ENCODE measurements at places on chromosomes 1 and 21. TPM values are rescaled to one million over a fixed set of nuclear protein-coding genes. Genes with fewer than 3 reads are reported as not detected.
A peak's percentile ranks its signal among the peaks of the same experiment; 100 is the strongest.

HCRTR1 gene
- not detected for total RNA-seq

RGS18 gene
- not detected for total RNA-seq

ZFP69 gene
- 8.4 TPM for total RNA-seq

PLEKHN1 gene
- 2.3 TPM for total RNA-seq

IGSF5 gene
- not detected for total RNA-seq

MTF1 gene
- 28.1 TPM for total RNA-seq

DNA sequence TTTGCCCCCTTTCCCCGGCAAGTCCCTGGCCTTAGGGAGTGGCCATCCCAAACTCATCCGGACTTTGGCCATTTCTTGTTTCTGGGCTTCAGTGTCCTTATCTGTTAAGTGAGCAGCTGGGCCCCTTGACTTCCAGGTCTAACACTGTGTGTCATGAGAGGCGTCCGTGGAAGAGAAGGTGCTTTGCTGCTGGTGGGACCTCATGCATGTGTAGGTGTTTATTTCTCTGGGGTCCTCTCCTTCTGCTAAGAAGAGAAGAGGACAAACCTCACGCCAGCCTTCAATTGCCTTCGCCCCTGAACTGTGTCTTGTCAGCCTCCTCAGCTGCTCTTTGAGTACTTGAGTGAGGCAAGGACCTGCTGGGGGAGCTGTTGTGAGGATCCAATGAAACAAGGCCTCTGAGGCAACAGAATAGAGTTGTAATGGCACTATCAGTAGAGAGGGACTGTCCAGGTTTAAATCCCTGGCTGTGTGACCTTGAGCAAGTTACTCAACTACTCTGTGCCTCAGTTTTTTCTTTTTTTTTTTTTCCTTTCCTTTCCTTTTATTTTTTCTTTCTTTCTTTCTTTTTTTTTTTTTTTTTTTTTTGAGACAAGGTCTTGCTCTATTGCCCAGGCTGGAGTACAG lies 72.5 kb downstream of the RUNX3 start:
- no peak for DNase-seq

DNA sequence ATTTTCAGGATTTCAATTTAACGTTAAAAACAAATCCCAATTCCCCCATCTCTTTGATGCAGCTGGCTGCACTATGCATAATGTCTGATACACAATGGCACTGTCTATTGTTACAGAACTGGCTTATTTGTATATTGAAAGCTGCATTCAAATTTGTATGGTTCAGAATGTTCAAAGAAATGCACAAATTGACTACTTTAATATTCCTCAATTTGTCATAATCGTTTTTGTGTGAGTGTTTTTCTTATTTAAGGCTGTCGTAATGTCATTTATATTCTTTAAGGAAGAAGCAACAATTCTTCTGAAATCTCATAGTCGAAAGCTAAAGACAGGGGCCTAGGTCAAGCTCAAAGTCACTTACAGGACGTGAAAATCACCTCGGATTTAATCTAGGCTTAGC lies 341.4 kb upstream of the ZRANB2 start:
- no peak for DNase-seq

DNA sequence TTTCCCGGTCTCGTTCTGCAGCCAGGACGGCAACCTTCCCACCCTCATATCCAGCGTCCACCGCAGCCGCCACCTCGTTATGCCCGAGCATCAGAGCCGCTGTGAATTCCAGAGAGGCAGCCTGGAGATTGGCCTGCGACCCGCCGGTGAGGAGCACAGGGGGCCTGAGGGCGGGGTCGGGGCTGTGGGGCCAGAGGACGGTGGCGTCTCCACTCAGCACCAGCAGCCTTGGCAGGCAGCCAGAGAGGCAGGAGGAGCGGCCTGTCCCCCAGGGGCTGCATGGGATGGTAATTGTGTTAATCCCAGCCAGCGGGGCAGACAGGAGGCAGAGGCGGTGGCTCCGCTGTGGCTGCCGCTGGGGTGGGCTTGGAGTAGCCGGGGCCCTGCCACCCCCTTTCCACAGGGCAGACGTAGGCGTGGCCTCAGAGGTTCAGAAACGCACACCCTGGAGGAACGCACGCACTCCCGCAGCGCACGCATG lies 12.1 kb downstream of the SAMD11 start:
- DNase-seq: no peak

DNA sequence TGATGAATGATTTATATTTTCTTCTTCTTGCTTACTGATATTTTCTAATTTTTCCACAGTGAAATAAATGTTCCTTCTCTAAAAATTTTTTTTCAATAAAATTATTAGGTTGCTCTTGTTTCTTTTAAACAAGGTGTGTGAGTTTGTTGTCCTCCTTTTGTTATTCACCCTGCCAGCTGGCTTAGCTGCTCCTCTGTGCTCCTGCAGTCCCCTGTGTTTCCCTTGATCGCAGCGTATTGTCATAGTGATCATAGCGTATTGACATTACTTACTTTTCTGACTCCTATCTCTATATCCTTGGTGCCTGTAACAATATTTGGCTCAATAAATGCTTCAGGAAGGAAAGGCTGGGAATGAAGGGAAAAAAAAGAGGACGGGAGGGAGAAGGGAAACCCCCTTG lies 24.9 kb upstream of the PODN start:
- DNase-seq: no peak

DNA sequence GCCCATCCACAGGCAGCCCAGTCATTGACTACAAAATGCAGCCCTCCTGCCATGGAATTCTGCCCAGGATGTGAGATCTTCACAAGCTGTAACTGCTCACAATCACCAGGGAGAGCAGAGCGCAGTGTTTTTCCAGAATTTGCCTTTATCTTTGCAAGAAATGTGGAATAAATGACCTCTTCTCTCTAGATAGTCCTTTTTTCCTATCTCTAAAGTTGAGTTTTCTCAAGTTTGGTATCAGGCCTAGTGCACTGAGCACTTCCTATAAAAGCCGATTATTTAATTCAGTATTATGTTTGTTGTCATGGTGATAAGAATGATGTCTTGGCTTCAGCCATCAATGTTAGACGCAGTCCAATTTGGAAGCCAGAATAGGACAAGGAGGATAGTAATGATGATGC lies 246.9 kb upstream of the IRF2BP2 start:
- DNase-seq: no peak

DNA sequence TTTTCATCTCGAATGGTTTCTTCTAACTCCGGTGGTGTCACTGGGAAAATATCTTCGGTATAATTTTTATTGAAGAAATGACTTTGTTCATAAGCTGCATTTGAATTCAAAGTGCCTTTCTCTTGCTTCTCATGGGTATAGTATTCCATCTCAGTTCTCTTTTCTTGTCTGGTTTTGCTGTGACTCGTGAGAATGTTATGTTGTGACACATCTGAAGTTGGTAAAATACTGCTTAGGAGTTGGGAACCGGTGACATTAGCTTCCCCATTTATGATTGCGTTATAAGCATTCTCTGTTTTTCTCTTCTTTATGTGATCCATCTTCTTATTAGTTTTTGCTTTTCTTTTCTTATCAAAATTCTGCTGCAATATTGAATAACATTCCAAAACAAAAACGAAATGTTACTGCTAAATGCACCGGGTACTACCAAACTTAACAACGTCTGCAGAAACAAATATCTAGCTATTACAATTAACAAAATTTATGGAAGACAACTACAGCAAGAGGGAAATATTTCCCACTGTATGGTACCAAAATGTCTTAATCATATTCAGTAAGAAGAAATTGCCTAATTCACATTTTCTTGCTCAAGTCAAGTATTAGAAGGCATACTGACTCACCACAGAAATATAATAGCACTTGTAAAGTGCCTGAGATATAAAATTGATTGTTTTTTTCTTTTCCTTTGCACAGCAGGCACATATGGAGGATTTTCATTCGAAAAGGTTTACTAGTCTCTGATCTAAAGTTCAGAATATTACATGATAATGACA lies 15.5 kb downstream of the LRIF1 start:
- DNase-seq: no peak

- no peak for DNase-seq
Measured at GRCh38 chr1:210570116-210570515, 241.4 kb downstream of the HHAT start.

- DNase-seq: no peak
Measured at GRCh38 chr1:175597969-175598765, 145.2 kb downstream of the TNR start.

DNA sequence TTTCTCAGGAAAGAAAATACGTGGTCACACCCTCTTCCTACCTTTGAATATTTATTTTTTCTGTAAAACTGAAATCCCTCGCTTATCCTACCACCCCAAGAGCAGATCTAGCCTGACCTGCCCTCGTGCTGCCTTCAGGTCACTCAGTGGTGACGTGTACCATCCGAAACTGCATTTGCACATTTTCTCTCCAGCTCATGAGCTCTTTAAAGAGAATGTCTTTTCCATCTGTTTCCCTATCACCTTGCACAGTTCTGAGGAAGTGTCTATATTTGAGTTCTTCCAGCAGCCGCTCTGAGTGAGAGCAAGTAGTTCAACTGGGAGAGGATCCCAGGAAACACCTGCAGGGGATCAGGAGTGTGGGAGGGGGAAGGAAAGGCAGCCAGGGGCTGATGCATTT lies 91.7 kb downstream of the OMA1 start:
- DNase-seq: no peak

DNA sequence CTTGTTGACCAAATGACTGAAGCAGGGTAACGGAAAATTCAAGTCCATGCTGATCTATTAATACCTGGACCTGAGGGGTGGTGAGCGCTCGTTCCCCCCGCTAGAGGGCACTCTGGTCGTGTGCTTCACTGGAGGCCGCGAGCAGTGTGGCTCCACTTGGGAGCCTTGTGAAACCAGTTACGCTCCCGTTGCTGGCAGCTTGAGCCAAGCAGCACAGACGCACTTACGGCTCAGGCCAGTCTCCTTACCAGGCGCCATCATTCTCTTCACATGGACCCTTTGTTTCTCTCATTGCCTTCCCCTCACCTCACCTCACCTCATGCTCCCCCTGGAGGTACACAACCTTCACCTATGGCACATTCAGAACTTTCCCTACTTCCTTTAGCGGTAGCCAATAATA lies 49.7 kb upstream of the TSPAN2 start:
- DNase-seq: peak; percentile 67
